ENCODE measurements at places on chromosomes 12 and 14. TPM values are rescaled to one million over a fixed set of nuclear protein-coding genes. Genes with fewer than 3 reads are reported as not detected.

- no peaks in the 10 kb centered on the region for H3K27me3 ChIP-seq
- no peak overlapping the region for H3K4me3 ChIP-seq
- no peaks in the 10 kb centered on the region for H3K36me3 ChIP-seq
- no peak for DNase-seq
These were observed 203.4 kb upstream of the PELI2 start for GRCh38 chr14:55914771-55915170.

The FICD gene
- total RNA-seq = 6.3 TPM

GRCh38 chr12:3012786-3013185 is 53.6 kb downstream of the TEAD4 start:
- no peak overlapping the region for H3K4me3 ChIP-seq
- no peak overlapping the region for H3K27ac ChIP-seq

The PLCZ1 gene
- total RNA-seq = not detected

The FAM181A gene
- total RNA-seq = not detected

- no peak overlapping the region for H3K4me3 ChIP-seq
- H3K27me3 ChIP-seq = peaks cover 29% of the 10 kb centered on the region
- DNase-seq = peak; percentile 87
- H3K27ac ChIP-seq = no peak overlapping the region
These were observed 3.4 kb upstream of the DHH start for GRCh38 chr12:49098035-49098451.

GRCh38 chr12:120235369-120236323 is 29.9 kb downstream of the PXN start:
- peak overlapping the region; percentile 88 for H3K27ac ChIP-seq
- peak; percentile 29 for DNase-seq

DNA sequence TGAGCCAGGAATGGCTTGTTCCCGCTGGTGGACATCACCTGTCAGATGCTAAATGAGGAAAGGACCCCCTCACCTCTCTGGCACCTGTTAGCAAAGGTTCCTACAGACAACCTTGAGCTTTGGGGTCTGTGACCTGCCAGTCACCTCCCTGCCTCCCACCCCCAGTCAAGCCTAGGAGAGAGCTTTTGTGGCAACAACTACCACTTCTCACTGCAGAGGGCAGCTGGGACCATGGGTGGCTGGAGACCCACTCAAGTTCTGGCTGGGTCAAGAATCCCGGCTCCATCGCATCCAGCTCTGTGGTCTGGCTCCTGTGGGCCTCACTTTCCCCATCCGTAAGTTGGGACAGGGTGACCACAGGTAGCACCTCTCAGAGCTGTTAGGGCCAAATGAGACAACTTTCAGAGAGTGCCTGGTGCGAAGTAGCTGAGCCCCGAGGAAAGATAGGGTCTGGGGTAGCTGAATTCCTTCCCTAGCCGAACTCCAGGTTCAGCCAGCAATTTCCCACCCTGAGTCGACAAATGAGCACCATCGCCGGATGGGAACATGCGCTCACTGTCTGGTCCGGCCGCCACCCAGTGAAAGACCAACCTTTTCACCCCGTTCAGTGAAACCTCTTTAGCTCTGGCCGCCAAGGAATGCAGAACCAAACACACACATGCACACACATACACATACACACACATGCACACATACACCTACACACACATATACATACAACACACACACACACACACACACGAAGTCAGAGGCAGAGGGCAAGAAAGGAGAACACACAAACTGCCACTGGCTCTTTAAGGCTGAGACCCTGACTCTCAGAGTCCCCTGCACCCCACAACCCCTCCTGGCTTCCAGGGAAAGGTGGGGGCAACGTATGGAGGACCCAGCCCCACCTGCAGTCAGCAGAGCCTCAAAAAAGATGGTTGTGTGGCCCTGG is 1.9 kb downstream of the TMEM119 start:
- H3K4me1 ChIP-seq = peaks cover 5% of the 10 kb centered on the region
- H3K27ac ChIP-seq = no peak overlapping the region
- no peak for DNase-seq
- no peaks in the 10 kb centered on the region for H3K27me3 ChIP-seq

The DTX1 gene
- 6.2 TPM for total RNA-seq

The NUP107 gene
- 132 TPM for total RNA-seq

DNA sequence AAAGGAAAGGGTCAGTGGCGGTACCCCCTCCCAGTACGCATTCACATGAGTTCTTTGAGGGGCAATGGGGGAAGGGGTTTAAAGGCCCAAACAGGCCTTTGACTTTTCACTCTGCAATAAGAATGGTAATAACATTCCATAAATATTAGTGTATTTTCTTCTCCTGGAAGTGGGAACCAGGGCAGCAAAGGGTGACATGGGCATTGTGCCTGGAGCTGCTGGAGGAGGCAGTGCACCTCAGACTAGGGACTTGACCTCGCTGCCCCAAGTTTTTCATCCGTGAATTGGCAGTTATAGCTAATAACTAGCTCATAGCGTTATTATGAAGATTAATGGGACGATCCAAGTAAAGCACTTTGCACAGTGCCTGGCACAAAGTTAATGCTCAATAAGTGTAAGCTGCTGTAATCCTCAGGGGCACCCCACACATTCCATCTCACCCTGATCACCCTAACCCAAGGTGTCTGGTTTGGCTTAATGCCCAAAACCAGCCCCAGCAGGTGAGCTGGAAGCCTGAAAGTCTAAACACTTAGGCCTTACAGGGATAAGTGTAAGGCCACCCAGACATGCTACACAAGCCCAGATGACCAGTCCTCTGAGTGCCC is 2.8 kb upstream of the KCNH3 start:
- peaks cover 64% of the 10 kb centered on the region for H3K27me3 ChIP-seq
- no peak overlapping the region for H3K4me3 ChIP-seq
- DNase-seq = no peak
- H3K4me1 ChIP-seq = peaks cover 22% of the 10 kb centered on the region

The SLC16A7 gene
- total RNA-seq = 4.1 TPM

DNA sequence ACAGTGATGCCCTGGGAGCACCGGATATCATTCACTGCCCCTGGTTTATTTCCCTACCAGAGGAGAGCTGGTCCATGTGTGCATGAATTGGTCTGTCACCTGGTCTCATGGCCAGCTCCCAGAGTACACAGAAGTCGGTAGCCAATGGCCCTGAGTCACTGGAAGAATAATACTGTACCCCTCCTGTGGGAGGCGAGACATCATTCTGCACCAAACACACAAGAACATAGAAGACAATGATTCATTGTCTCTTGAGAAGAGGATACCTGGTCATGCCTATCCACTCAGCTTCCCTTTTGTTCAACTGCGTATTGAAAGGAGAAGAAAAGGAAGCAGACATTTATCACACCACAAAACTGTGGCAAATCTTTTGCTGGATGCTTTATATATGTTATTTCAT is 216.2 kb downstream of the DPF3 start:
- 0 out of 2 replicates have a peak, but pooled peaks cover 3% of the 10 kb centered on the region for H3K36me3 ChIP-seq
- no peak overlapping the region for H3K4me3 ChIP-seq
- no peak for DNase-seq

DNA sequence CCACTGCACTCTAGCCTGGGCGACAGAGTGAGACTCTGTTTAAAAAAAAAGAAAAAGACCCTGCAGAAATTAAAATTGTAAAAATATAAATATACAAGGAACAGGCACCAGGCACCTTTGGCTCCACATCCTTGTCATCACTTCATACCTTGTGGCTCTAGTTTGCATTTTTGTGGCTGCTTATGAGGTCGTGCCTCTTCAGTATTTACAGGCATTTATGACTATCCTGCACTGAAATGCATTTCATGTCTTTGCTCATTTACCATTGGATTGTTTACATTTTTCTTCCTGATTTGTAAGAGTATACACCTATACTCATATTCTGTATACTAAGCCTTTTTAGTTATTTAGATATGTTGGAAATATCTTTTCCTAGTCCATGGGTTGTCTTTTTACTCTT is 20.1 kb downstream of the BICD1 start:
- peak overlapping the region; percentile 77 for H3K27ac ChIP-seq
- DNase-seq = no peak
- H3K4me3 ChIP-seq = no peak overlapping the region
- peaks cover 6% of the 10 kb centered on the region for H3K36me3 ChIP-seq
- H3K27me3 ChIP-seq = no peaks in the 10 kb centered on the region
- peaks cover 49% of the 10 kb centered on the region for H3K4me1 ChIP-seq

DNA sequence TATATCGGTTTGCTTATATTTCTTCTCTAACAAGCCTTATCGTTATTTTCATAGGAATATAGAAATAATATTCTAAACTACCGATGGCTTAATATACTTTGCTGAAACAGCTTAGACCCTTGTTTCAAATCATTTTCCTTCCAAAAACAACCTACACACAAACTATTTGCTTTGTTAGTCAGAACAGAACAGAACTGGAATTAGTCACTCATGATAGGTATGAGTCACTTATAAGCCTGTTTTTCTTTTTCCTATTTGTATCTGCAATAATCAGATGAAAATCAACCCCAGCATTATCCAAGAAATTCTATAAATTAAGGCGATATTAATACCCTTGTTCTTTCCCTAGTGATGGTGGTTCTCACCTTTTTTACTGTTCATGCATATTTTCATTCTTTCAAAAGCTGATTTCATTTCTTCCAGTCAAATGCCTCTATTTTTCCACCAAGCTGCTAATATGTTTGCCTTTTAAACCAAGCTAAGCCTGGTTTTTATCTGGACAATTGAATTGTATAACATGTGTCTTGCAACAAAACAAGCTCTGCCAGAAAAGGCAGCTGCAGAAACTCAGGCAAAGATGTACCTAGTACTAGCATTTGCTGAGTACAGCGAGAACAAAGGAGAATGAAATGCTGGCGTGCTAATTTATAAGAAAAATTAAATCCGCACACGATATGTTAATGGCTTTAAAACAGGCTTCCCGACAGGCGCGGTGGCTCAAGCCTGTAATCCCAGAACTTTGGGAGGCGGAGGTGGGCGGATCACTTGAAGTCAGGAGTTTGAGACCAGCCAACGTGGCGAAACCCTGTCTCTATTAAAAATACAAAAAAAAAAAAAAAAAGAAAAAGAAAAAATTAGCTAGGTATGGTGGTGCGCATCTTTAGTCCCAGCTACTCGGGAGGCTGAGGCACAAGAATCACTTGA is 1418.2 kb downstream of the AACS start:
- peaks cover 57% of the 10 kb centered on the region for H3K36me3 ChIP-seq
- H3K4me1 ChIP-seq = no peaks in the 10 kb centered on the region
- peaks cover 3% of the 10 kb centered on the region for H3K27me3 ChIP-seq
- no peak overlapping the region for H3K4me3 ChIP-seq
- DNase-seq = no peak

GRCh38 chr12:103975368-103975767 is 9.7 kb downstream of the TDG start:
- H3K27ac ChIP-seq = no peak overlapping the region
- H3K36me3 ChIP-seq = peaks cover 53% of the 10 kb centered on the region
- H3K4me3 ChIP-seq = no peak overlapping the region
- no peaks in the 10 kb centered on the region for H3K27me3 ChIP-seq

The CDKN3 gene
- total RNA-seq = 57.0 TPM

GRCh38 chr12:80230068-80230467 is 130.7 kb downstream of the OTOGL start:
- DNase-seq = peak; percentile 34
- no peak overlapping the region for H3K4me3 ChIP-seq
- peaks cover 28% of the 10 kb centered on the region for H3K4me1 ChIP-seq
- no peaks in the 10 kb centered on the region for H3K27me3 ChIP-seq
- H3K27ac ChIP-seq = no peak overlapping the region

GRCh38 chr12:54700849-54701248 is 52.7 kb upstream of the DCD start:
- no peak overlapping the region for H3K4me3 ChIP-seq
- H3K4me1 ChIP-seq = peaks cover 22% of the 10 kb centered on the region
- no peak overlapping the region for H3K27ac ChIP-seq
- no peak for DNase-seq
- H3K36me3 ChIP-seq = no peaks in the 10 kb centered on the region

- H3K4me1 ChIP-seq = 0 out of 2 replicates have a peak, but pooled peaks cover 8% of the 10 kb centered on the region
- H3K4me3 ChIP-seq = no peak overlapping the region
- H3K27me3 ChIP-seq = no peaks in the 10 kb centered on the region
- no peak for DNase-seq
These were observed 210.9 kb downstream of the DPY19L2 start for GRCh38 chr12:63457428-63457827.

The TMEM253 gene
- 1.7 TPM for total RNA-seq

DNA sequence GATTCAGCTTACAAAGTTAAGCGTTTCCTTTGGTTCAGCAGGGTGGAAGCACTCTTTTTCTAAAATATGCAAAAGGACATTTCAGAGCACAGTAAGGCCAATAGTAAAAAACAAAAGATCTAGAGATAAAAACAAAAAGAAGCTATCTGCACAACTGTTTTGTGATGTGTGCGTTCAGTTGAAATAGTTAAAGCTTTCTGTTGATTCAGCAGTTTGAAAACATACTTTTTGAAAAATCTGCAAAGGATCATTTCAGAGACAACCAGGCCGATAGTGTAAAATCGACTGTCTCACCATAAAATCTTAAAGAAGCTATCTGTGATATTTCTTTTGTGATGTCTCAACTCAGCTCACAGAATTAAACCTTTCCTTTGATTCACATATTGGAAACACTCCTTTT is 300.0 kb upstream of the ALG10B start:
- H3K27ac ChIP-seq = no peak overlapping the region
- no peak overlapping the region for H3K4me3 ChIP-seq
- no peaks in the 10 kb centered on the region for H3K4me1 ChIP-seq
- peaks cover 72% of the 10 kb centered on the region for H3K36me3 ChIP-seq
- DNase-seq = no peak

DNA sequence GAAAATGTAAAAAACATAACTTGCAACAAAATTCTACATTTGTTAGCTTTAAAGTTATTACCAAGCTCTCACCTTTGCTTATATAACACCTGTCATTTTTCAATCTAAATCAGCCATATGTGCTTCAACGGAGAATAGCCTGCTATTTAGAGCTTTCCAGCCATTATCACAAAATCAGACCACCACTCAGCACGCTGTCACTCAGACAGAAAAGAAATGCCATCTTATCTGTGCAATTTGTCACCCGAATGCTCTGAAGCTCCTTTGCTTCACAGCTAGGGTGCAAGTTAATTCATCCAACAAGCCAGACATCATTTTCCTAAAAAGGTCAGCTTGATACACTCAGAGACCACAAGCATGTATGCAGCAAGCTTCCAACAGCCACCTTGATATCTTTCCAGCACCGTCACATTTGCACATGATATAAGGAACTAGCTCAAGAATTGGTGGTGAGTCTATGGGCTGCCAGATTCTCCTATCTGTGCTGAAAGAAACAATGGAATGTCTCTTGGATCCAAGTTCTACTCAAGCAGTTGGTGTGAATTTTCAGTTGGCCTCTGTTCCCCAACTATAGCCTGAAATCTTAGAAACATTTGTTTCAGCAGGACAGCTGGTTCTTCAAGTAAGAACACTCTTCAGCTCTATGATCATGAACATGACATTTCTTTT is 20.0 kb upstream of the IFNG-AS1 start:
- DNase-seq = no peak
- no peak overlapping the region for H3K27ac ChIP-seq
- H3K4me3 ChIP-seq = no peak overlapping the region
- no peaks in the 10 kb centered on the region for H3K4me1 ChIP-seq
- no peaks in the 10 kb centered on the region for H3K27me3 ChIP-seq

- peaks cover 9% of the 10 kb centered on the region for H3K27me3 ChIP-seq
- peaks cover 30% of the 10 kb centered on the region for H3K4me1 ChIP-seq
- H3K36me3 ChIP-seq = no peaks in the 10 kb centered on the region
These were observed 111.1 kb downstream of the SINHCAF start for GRCh38 chr12:31214626-31215517.

Measured in WTC11 (cell line).